ENCODE measurements at places on chromosomes 5 and 9.
A peak's percentile ranks its signal among the peaks of the same experiment; 100 is the strongest.

GRCh38 chr9:87147839-87148238 is 200.5 kb upstream of the GAS1 start:
- no peak for DNase-seq

DNA sequence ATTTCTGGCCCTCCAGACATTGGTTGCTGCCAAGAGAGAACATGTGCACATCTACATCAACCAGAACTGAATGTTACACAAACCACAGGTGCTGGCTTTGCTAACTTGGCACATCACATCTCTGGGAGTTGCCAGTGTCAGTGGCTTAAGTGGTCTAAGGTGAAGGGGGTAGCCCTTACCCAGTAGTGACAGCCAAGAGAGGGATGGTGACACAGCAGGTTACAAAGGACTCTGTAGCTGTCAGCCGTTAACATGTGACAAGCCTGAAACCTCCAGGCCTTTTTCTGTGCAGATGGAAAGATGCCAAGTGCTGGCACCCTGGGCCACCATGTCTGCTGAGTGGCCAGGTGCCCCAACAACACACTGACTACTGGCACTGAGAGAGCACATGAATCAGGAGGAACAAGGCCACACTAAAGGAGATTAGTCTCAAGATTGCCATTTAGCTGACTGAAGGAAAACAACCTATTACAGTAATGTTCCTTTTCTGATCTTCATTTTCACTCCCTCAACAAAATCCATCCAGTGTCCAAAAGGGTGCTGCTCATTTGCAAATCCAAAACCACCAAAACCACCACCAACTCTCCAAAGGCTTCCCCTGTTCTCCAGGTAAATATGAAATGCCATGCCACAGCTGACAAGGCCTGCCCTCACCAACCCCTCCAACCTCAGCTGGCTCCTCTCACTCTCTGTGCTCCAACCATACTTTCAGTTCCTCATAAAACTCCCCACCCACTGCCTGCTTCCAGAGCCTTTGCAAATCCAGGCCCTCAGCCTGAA is 20.2 kb downstream of the SIL1 start:
- DNase-seq, result no peak

DNA sequence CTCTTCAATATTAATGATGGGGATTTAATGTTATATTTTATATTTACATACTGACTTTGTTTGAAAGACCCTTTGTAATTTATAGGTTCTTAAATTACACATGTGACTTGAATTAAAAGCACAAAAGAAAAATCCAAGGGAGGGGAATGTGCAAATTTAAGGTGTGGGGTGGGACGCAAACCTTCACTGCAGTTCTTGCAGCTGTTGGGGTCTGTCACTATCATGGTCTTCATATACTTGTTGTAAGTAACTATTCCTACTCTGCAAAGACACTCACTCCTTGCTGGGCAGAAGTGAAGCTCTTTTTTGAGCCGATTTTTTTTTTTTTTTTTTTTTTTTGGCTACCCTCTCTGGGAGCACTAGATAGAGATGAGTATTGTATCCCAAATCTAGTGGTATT is 505.3 kb downstream of the ARHGEF28 start:
- DNase-seq, result no peak

DNA sequence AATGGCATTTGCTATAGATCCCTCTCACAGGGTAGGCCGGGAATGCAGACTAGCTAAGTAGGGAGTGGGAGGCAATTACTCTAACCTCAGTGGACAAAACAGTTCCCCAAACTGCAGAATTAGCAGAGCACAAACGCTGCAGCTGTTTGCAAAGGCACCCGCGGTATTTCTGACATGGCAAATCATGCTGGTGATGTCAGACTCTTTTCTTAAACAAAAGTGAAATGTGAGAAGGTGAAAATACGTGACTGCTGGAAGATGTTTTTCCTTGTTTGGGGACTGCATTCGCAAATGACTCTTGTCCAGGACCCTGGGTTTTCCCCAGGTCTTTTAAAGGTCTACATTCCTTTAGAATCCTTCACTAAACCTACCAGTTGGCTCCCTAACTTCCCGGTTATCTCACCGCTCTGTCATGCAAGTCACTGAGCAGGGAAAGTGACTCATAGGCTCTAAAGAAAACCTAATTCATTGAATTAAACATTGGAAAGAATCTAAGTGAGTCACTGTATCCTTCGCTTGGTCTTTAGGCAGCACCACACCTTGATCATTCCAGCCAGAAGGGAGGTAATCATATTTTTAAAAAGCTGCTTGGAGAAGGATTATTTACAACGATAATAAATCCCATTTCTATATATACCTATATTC is 91.5 kb upstream of the DNAH5 start:
- DNase-seq, result no peak

- DNase-seq, result no peak
These were observed 39.4 kb upstream of the MRPS30 start for GRCh38 chr5:44769200-44769876.

- no peak for DNase-seq
These were observed 107.1 kb downstream of the PALM2AKAP2 start for GRCh38 chr9:109887079-109887478.

- no peak for DNase-seq
These were observed 27.0 kb downstream of the TPPP start for GRCh38 chr5:665956-666711.

DNA sequence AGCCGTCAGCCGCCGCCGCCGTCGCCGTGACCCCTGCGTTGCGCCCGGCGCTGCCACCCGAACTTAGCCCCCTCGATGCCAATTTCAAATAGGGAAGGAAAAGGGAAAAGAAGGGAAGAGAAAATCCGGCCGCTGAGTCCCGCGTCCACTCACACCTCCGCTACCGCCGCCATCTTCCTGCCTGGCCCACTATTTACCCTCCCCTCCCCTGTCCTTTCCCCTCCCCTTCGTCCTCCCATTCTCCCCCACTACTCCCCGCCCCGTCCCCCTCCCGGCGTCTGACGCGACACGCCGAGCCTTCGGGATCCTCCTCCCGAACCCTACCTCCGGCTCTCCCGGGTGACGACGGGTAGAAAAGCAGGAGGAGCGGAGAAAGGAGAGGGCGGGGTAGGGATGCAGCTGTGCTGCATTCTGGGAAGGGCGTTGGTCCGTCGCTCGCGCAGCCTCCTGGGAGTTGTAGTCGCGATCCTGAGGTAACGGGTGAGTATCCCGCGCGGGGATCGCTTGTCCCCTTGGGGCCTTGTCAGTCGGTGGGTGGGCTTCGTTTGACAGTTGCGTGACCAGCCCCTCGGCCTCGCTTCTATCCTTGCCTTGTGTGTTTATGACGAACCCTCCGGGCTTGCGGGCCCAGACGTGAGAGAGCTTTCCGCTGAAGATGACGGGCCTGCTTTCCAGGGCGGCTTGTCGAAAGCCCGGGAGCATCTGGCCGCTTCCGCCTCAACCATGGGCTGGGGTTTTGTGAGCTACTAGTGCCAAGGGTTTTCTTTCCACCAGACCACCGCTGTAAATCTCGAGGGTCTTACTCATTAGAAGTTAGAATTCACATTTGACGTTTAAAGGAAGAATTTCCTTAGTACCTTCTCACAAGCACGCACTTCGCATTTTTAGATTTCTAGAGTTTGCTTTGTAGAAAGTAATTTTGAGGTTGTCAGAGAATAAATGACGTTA is at the start of the genes CERT1 and POLK:
Gene CERT1, minus strand, starts transcription at position 195 of the 948 bp plus-strand sequence. CDS start 422 bp downstream, outside the sequence.
Gene POLK, plus strand, starts transcription at position 457 of the 948 bp plus-strand sequence.
- DNase-seq, result peak; percentile 99

- no peak for DNase-seq
These were observed 16.5 kb upstream of the RARS1 start for GRCh38 chr5:168469816-168470215.

- no peak for DNase-seq
These were observed 32.7 kb downstream of the LNPEP start for GRCh38 chr5:96968614-96969013.

GRCh38 chr9:35687306-35687705 is 2.4 kb downstream of the TPM2 start:
- no peak for DNase-seq
